ENCODE measurements at places on chromosomes 4 and X.

DNA sequence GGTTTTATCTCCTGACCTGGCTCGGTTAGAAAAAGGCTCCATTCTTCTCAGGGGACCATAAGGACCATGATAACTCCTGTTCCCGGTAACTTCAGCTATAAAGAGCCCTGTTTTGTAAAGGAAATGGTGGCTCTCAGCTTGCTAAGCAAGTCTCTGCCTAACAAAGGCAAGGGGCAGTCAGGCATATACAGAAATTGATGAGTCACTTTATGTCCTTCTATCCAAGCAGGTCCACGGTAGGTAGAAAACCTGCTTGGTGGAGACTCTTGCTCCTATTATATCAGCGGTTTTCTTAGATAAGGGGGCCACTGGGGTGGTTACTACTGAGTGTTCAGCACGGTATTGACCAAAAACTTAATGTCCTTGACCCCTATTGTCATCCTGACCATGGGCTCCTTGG lies 203.0 kb upstream of the KLF8 start:
- DNase-seq, result no peak

DNA sequence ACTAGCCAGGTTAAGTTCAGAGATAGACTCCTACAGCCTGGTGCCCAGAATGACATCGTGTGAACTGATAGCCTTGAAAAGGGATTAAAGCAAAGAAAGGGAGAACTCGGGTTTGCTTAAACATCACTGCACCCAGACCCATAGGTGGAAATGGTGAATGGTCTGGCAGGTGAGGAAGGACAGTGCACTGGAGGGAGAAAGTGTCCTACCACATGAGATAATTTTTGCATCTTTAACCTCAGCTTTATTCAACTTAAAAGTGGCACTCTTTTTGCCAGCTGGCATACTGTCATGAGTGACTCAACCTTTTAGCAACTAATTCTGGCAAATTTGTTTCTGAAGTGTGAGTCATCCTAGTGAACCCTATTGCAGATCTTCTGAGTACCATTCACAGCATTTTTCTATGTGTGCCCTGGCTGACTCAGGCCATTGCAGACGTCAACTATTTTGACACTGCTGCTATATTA lies 53.0 kb upstream of the DAPP1 start:
- no peak for DNase-seq

DNA sequence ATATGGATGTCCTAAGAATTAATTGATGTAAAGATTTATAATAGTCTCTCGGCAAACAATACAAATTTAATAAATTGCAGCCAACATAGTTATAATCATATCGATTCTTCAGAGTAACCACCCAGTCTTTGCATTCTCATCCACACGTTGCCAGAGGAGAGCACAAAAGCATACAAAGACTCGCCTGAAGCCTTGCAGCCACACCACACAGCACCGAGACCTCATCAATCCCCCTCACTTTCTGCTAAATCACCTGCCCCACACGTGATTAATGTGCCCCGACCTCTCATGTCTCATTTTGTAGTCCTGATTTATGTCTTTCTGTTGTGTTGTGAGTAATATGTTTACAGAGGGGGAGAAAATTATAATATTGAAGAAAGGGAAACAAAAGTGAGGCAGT lies 510.4 kb downstream of the TRIML1 start:
- no peak for DNase-seq

GRCh38 chrX:152958047-152958446 lies 35.9 kb downstream of the PNMA5 start:
- no peak for DNase-seq

DNA sequence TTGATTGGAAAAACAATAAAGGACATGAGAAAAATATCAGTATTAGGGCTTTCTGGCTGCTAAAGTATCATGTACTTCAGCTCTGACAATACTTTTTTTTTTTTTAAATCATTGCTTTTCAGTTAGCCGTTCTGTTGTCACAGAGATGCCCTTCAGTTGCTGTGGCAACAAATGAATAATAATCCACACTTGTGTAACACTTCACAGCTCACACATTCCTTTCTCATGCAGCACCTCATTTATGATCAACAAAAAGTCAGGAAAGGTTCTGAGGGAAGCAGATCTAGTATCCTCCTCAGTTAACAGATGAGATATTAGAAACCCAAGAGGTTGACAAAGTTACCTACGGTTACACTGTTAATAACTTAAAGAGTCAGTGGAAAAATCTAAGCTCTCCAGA lies 444.2 kb upstream of the SLIT2 start:
- DNase-seq, result no peak

DNA sequence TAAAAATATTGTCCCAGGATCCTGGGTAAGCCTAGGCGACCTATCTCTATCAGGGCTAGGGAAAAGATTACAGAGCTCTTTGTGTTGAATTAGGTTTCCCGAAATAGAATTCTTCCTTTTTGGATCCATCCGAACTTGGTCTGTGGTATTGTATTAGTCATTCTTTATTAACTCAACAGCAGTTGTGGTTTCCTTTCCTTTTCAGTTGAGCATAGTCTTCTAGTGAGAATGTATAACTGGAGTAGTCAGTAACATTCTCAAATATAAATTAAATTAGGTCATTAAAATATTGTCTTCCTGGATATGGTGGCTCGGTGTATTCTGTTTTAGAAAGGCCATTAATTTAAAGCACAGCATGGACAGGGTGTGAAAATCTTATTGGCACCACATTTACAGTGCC lies 520.4 kb downstream of the NLGN4X start:
- no peak for DNase-seq

DNA sequence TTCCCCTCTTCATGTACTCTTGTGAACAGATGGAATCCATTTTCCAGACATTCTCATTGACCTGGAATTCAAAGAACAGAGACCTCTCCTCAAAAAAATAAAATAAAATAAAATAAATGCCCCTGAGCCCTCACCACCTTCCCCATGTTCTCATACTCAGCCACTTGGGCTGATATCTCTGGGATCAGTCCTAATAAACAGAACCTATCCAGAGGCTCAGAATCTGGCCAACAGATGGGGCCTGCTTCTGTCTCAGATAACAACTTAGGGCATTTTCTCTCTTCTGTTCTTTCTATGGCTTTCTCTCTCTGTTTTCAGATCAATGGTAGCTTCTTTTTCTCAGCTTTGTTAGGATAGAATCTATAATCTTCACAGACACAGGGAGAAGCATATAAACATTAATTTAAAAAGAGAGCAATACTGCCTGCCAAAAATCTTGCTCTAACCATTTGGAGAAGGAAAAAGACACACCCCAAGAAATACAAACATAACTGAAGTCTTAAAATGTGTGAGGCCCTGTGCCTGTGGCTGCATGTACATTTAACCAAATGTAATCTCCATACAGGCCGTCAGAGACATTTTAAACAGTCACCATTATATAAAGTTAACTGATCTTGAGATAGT lies 907.1 kb downstream of the FAT4 start:
- no peak for DNase-seq

DNA sequence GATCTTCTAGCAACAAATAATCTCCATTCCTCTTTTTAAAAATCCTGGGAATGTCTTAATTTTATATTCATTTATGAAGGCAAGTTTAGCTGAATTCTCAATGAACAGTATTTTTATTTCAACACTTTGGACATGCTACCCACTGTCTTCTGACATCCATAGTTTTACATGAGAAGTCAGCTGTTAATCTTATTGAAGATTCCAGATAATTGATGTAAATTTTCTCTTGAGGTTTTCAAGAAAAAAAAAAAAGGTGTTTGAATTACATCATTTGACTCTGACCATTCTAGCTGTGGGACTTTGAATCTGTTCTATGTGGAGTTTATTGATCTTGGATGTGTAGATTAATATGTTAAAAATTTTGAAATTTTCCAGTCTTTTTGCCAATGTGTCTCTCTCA lies 28.0 kb downstream of the PDHA2 start:
- no peak for DNase-seq

DNA sequence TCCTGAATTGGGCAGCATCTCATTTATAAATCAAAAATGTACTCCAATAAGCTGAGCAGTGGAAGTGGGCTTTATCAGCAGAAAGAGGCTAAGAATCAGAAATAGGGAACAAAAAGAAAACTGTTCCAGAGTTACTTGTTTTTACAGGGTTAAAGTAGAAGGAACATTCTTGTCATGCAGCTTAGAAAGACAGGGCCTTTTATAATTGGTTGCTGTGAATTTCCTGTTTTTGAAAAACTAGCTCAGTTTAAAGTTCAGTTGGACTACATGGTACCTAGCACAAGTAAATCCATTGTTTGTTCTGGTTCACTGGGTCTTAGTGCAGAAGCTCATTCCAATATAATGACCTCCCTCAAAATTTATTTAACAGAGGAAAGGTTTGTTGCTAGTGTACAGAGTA lies 200.8 kb downstream of the GRIA2 start:
- no peak for DNase-seq

- DNase-seq, result no peak
Observed at GRCh38 chr4:37609626-37610025, 76.5 kb downstream of the RELL1 start.

DNA sequence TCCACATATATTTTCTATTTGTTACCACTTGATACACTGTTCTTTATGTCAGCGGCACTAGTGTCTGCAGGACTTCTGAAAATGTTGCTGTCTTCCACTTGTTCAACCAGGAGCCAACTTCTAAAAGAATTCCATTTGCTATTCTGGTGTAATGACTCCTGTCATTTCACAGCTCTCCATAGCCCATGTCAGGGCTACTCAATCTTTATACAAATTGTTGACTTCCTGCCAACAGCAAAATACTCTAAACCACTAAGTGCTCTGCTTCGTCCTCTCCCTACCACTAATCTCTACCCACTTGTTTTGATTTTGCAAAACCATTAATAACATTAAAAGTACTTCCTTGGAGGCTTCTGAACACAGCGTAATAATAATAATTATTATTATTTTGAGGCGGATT lies 7.2 kb downstream of the CTSO start:
- no peak for DNase-seq

DNA sequence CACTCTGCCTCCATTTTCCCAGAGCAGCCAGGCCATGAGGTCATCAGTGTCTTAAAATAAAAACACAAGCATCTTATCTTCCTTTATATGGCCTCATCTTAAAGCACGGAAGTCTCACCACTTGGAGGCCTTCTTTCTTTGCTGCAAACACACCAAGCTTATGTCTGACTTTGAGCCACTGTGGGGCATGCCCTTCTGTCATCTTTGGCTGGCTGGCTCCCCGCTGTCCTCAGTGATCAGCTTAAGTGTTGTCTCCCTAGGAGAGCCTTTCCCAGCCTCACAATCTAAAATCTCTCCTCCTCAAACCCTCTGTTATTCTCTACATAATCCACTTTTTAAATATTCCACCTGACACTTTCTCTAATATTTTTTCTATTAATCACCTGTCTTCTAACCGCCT lies 191.6 kb upstream of the TTC29 start:
- DNase-seq, result no peak

GRCh38 chr4:185202984-185203485 lies 765 bp downstream of the CFAP97 start:
- no peak for DNase-seq

GRCh38 chr4:42843694-42844093 lies 48.8 kb upstream of the GRXCR1 start:
- no peak for DNase-seq

DNA sequence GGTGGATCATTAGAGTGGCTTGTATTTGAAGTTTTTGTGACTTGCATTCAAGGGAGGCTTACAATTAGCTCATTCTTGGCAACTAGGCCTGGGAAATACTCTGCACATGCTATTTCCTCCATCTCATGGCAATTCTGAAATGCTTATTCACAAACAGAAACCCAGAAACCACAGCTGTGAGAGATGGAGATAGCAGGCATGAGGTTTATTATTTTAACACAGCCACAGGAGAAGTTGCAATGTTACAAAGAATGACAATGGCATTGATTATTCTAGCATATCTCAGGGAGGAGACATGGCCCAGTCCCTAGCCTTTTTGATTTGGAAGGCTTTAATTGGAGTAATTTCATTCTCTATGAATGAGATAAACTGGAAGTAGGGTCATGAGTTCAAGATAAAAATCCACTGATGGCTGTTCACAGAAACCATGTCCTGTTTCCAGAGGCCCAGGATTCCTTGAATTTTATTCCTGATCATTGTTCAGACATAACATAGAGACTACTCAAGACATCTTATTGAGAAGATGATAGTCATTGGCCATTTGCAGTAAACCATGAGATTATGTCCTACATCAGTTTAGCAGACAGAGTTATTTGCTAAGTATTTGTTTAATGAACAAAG lies 123.9 kb downstream of the MID1 start:
- DNase-seq, result no peak

GRCh38 chr4:1310796-1311631 lies 21.3 kb downstream of the MAEA start:
- DNase-seq, result no peak

DNA sequence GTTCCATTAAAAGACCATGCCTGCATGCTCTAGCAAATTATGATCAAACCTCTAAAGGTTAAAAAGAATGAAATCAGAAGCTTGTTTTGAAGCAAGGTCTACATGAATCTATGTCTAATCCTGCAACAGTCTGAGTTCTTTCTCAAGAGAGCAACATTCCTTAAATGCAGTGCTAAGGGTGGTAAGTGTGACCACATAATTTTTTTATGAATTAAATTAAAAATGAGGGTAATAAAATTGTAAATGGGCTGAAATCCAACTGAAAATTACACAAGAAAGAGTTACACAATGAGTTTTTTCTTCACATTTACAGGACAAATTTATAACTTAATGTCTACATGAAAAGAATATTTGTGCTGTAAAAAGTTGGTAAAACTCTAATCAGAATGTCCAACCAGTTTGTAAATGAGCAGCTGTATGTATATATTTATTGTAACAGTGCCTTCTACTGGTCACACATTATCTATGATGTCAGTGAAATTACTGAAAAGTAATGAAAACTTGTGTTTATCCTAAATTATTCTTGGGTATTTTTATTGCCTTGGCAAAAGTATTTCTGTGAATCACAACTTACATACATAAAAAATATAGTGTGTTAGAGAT lies 336.3 kb upstream of the PITX2 start:
- no peak for DNase-seq
